Left renal pelvis (tissue), 4 donors: ENCODE measurements at places on chromosomes 6 and 20. TPM values are rescaled to one million over a fixed set of nuclear protein-coding genes. Genes with fewer than 3 reads are reported as not detected.
A peak's percentile ranks its signal among the peaks of the same experiment; 100 is the strongest.

GRCh38 chr6:90496258-90497016 lies 90.4 kb downstream of the MAP3K7 start:
- DNase-seq = peak; percentile 23

Gene GPLD1
- 3.9 TPM for polyA plus RNA-seq

Gene ITCH
- 32.0 TPM for polyA plus RNA-seq

Gene PNPLA1
- polyA plus RNA-seq = 2.1 TPM

DNA sequence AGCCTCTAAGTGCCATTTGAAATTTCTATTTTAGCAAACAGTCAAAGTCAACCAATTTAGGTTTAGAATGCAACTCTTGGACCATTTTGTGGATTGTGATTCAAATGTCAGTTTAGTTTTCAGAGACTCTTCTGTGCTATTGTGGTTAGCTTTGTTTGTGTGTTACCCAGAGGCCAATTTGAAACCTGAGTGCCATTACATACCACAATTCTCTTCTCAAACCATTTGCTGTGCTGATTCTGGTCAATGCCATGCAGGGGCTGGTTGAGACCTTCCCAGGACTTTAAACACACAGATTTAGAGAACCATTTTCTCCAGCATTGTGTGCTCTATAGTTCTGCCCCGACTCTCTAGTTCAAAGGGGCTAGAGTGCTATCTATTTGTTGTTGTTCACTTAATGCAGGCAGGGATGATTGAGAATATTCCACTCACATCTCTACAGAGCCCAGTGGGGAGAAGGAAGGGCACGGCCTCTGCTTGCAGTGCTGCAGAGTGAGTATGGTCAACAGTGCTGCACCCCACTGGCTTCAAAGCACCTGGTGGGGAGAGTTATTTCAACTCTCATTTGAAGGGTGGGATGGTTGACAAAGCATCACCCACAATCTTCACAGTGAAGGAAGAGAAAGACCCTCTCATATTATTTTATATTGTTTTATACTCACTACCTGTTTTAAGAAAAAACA lies 738.2 kb downstream of the COL12A1 start:
- no peak for DNase-seq

Gene SMLR1
- polyA plus RNA-seq = 0.46 TPM

DNA sequence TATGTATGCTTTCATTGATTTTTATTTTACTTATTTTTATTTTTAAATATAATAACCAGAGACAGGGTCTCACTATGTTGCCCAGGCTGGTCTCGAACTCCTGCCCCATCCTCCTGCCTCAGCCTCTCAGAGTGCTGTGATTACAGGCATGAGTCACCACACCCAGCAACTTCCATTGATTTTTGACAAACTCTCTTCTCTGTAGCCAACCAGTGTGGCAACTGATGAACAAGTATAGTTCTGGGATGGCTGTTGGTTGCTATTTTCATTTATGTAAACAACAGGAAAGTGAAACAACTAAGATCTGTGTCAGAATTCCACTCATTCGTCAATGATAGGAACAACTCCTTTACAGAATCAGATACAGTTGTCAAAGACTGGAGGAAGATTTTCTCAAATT lies 356.7 kb upstream of the JARID2 start:
- no peak for DNase-seq

- no peak for DNase-seq
These were observed 103.4 kb upstream of the MLN start for GRCh38 chr6:33907227-33907626.

GRCh38 chr6:43938178-43939105 lies 168.4 kb downstream of the VEGFA start:
- DNase-seq = no peak

DNA sequence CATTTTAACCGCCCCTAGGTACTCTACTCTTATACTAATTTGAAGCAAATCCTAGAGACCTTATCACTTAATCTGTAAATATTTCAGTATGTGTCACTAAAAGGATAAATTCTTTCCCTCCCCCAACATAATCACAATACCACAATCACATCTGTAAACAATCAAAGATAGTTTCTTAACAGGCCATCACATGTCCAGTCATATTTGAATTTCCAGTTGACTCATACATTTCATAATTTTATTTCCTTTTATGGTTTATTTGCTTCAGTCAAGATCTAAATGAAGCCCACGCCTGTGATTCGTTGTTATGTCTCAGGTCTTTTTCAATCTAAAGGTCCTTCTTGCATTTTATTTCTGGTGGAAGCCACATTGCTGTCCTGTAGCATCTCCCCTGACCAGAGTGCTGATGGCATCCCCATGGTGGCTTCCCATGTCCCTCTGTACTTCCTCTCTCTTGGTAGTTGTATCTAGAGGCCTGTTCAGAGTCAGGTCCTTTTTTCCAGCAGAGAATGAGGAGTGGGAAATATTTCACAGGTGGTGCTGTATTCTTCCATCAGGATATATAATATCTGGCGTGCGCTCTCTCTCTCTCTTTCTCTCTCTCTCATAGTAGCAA lies 128.6 kb upstream of the SLC22A23 start:
- no peak for DNase-seq

- no peak for DNase-seq
These were observed 540.0 kb downstream of the KHDRBS2 start for GRCh38 chr6:61745994-61746393.

DNA sequence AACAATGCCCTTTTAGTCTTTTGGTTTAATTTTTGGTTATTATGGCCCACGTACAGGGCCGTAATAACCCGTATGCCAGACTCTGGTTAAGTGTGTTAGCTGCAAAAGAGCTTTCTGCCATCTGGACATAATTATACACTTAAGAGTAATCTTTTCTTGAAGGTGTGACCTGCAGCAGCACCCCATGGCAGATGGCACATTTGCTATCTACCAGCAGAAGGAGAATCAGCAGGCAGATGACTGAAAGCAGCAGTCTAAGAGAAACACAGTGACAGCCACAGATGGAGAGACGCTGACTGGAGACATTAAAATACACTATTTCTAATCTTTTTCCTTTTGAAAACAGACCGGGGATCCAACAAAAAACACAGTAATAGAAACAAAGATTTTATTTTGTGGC lies 18.7 kb downstream of the ASF1A start:
- no peak for DNase-seq

- no peak for DNase-seq
These were observed 16.2 kb upstream of the ARFGEF2 start for GRCh38 chr20:48905297-48905647.

- no peak for DNase-seq
These were observed 170.3 kb upstream of the PDE7B start for GRCh38 chr6:135680964-135681913.

- DNase-seq = no peak
These were observed 406.0 kb downstream of the GRIK2 start for GRCh38 chr6:101799531-101799930.
